ENCODE measurements at places on chromosomes 16 and 17. TPM values are rescaled to one million over a fixed set of nuclear protein-coding genes. Genes with fewer than 3 reads are reported as not detected.
A peak's percentile ranks its signal among the peaks of the same experiment; 100 is the strongest.

DNA sequence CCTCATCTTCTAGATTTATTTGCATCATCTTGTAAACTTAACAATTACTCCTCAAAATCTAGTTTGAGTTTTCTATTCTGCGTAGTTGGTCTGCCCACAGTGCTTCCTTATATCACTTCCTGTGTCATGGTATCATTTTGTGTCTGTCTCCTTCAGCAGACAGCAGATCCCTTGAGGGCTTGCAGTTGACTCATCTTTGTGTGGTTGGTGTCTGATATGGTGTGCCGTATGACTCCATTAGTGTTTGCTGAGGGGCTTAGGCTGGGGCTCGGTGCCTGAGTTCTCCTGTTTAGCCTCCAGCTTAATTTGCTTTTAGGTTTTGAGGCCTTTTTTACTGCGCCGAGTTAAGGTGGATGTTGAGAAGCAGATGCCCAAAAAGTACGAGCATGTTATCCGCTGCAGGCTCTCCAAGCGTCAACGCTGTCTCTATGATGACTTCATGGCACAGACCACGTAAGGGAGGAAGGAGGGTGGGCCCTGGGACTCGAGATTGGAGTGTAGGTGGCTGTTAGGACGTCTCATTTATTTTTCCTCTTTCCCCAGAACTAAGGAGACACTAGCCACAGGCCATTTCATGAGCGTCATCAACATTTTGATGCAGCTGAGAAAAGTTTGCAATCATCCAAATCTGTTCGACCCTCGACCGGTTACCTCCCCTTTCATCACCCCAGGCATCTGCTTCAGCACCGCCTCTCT, 16.9 kb downstream of the SRCAP start:
- peaks cover 47% of the 10 kb centered on the region for H3K36me3 ChIP-seq
- H3K27ac ChIP-seq = no peak overlapping the region
- H3K27me3 ChIP-seq = no peaks in the 10 kb centered on the region
- H3K4me3 ChIP-seq = no peak overlapping the region

Gene ODAD4
- 4.5 TPM for total RNA-seq

DNA sequence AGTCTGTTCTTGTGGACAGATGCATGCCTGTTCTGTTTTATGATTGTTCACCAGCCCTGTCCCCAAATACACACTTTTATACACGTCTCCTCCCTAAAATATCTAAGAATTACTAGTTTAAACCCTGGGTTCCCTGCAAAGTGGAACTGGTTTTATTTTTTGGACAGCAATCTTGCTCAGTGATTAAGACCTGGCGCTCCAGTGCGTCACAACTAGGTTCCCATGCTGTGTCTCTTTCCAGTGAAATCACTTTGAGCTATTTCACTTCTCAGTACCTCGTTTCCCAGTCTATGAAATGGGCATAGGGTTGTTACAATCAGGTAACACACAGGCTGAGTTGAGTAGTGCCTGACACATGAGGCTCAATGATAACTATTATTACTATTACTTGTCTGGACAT, 1.1 kb downstream of the CEP20 start:
- H3K36me3 ChIP-seq = peaks cover 13% of the 10 kb centered on the region
- H3K27ac ChIP-seq = peak overlapping the region; percentile 22
- H3K4me1 ChIP-seq = peaks cover 28% of the 10 kb centered on the region
- peak overlapping the region; percentile 100 for H3K4me3 ChIP-seq
- no peaks in the 10 kb centered on the region for H3K27me3 ChIP-seq
- DNase-seq = no peak

DNA sequence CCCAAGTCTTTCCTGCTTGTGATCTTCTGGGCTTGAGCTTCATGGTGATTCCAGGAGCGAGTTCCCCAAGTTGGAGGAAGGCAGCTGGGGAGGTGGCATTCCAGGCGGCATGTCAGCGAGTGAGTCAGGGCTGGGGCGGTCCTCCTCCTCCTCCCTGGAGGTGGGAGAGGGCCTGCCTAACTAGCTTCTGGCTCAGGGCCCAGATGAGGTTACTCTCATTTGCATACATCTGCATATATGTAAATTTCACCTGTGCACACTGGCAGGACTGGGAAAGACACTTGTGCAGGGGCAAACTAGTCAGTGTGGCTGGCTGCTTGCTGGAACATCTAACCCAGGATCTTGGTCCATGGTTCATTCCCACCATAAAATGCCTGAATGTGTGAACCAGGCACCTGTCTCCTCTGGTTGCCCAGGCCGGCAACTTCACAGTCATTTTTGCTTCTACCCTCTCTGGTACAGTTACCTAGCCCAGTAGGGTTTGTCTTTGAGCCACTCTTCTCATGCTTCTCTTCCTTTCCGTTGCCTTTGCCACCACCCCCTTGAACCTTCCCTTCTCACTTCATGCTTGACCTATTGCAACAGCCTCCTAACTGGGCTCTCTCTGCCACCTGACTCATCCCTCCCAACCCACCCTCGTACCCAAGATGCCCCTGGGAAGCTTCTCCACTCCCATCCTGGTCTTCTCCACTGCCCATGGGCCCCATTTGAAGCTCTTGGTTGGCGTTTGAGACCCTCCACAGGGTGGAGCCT, 9.6 kb upstream of the DLX4 start:
- no peak overlapping the region for H3K4me3 ChIP-seq
- no peak overlapping the region for H3K27ac ChIP-seq
- peaks cover 3% of the 10 kb centered on the region for H3K36me3 ChIP-seq
- peaks cover 50% of the 10 kb centered on the region for H3K27me3 ChIP-seq

All from type B pancreatic cell (in vitro differentiated cells).